Activated CD4-positive, alpha-beta T cell treated with anti-CD3 and anti-CD28 coated beads, Interleukin-2, amount 50 U/mL, for 1 hour (primary cell): ENCODE measurements at places on chromosomes 3 and 15.

GRCh38 chr3:116561529-116561928, 116.2 kb upstream of the LSAMP start:
- no peak for DNase-seq

DNA sequence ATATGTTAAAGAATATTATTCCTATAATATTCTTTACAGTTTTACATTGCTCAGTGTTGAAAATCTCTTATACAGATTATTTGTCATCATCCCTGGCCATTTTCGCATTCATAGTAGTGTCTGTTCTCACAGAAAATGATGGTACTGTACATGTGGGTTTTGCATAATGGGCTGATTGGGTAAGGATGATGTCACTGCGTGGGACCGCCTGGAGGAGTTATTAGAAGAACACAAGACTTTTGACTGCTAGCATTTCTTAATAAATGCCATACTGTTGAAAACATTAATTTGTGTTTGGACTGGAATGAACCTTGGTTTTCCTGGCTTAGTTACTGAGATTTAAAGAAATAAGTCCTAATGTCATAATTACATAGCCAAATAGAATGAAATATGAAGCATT, 20.3 kb downstream of the LRCH3 start:
- DNase-seq = no peak

DNA sequence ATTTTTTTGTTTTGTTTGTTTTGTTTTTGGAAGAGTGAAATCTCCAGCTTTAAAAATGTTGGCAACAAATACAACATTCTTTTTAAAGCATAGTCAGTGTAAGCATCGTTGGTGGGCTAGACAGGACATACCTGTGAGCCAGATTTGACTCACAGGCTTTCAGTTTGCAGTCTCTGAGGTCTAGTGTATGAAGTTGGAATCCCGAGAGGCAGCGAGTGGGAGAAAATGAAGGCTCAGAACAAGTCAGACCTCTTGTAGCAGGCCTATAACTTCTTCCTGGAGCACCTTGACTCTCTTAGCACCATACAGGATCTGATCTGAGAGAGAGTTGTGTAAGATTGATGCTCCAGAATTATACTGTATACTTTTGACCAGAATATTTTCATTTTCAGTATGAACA, 60.2 kb downstream of the CNTN4 start:
- no peak for DNase-seq

DNA sequence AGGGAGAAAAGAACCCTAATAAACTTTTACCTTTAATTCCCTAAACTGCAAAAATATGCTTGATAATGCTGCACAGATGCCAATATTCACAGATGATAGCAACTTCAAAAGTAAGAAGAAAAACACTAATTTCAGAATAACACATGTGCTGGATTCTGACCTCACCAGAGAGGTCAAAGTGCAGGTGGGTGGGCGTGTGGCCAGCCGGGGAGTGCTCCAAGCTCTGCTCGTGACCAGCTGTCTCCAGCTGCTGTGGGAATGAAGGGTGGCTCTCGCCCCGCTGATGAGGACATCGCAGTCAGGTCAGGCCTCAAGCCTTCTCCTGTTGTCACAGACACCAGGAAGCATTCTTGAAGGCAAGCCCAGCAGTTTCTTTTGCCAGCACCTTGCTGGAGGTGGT, 57.1 kb downstream of the ADAMTS17 start:
- DNase-seq = no peak

- no peak for DNase-seq
These were observed 51.8 kb upstream of the TPRG1 start for GRCh38 chr3:189119950-189120349.

- no peak for DNase-seq
These were observed 1105.9 kb downstream of the NAALADL2 start for GRCh38 chr3:175965036-175965435.

- DNase-seq = no peak
These were observed 2.4 kb downstream of the CCNDBP1 start for GRCh38 chr15:43187544-43188155.

GRCh38 chr15:68655686-68656437, 77.1 kb downstream of the CORO2B start:
- no peak for DNase-seq

DNA sequence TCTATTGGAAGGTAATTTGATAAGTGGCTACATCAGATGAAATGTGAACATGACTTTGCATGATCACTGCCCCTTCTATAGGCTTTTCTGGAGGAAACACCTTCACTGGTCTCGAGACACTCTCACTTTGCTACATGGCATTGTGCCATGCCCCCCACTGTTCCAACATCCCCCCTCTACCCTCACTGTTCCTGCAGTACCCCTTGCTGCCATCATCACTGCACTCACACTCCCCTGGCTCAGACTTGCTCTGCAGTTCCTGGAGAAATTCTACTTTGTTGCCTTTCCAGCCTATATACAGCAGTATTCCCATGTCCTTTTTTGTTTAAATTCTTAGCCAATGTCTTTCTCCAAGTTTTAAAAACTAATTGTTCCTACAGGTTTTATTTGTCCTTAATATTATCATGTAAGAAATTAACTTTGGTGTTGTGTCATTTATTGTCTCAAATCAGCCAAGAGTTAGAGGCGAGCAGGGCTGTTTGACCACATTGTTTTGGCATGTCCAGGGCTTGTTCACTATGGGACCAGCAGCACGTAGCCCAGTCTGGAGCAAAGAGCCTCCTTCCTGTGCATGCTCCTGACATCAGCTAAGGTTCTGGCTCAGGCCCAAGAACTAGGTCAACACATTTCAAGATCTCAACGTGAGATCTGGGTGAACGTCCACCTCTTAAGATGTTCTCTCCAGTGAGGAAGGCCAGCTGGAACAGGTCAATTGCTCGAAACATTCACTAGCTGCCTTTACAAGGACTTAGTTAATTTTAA, 246.4 kb downstream of the SLC9A9 start:
- no peak for DNase-seq

DNA sequence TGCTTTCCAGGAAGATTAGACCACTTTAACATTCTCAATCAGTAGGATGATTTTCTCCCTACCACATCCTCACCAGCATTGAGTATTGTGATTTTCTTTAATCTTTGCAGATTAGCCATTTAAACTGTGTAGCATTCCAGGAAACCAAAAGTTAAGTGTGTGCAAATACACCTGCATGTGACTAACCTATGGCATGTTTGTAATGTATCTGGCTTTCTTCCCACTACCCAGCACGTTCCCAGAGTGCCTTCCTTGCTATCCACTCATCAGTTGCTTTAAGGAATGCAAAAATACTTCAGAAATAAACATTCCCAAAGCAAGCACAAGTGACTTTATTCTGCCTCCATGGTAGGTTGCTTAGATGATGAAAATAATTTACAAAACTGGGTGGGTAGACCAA, 74.2 kb downstream of the ATG7 start:
- DNase-seq = no peak

DNA sequence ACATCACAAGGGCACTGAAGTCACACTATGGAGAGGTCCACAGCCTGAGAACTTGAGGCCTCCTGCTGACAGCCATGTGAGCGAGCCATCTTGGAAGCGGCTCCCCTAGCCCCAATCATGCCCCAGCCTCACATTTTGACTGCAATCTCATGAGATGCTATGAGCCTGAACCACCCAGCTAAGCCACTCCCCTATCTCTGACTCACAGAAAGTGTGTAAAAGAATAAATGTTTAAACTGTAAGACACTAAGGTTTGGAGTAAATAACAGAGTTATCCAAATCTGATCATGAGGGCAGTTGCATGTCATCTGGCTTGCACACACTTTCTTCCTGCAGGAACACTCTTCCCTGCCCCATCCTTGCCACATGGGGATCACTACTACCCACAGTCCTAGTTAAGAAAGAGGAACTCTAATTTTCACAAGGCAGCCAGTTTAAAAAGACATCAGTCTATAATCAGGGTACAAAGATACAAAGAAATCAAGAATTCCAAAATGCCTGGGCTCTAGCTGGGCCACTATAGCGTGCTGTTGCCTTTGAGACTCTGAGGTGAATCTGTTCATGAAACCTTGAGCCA, 494.2 kb downstream of the FOXP1 start:
- no peak for DNase-seq

GRCh38 chr15:92869263-92869940, 30.7 kb upstream of the CHD2 start:
- DNase-seq = no peak

GRCh38 chr3:71685686-71686085, 39.5 kb downstream of the EIF4E3 start:
- DNase-seq = no peak

GRCh38 chr3:87924485-87924884, 134.3 kb downstream of the CGGBP1 start:
- DNase-seq = no peak

DNA sequence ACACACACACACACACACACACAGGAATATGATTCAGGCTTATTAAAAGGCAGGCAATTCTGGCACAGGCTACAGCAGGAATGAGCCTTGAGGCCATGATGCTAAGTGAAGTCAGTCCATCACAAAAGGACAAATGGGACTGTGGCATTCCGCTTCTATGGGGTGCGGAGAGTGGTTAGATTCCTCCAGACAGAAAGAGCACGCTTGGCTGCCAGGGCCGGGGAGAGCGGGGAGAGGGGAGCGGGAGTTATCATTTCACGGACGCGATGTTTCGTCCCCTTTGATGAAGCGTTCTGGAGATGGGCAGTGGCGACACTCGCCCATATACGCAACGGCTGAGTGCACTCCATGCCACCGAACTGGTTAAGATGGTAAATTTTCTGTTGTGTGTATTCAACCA, 58.5 kb upstream of the FAM174B start:
- no peak for DNase-seq

DNA sequence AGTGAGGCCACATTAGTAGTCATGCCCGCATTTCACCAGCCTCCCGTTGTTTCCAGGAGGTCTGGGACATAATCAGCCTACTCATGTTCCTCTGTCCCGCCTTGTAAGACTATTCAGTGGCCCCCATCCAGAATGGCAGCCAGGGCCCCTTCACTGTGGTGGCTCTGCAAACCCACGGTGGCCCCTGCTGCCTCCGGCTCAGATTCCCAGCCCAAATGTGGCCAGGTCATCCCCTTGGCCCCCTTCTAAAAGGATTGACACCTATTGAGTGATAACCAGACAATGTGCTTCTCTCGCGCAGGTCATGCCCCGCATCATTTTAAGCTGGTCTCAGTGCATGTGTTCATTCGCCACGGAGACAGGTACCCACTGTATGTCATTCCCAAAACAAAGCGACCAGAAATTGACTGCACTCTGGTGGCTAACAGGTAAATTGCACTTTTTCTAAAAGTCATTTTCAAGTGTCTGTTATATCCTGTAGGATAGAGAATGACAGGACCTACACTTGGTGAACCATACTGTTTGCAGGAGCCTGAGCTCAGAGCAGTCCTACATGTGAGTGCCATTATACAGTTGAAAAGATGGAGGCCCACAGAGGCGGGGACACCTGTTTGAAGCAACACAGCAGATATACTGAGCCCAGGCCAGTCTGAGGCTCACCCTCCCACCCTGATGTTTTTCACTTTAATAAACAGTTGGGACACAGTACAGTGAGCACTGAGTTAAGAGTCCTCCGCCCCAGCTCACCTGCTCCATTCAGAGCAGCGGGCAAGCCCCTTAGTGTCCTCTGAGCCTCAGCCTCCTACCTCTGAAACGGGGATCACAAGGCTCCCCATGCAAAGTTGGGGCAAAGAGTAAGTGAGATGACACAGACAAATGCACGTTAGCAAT, 47.7 kb downstream of the PXYLP1 start:
- DNase-seq = no peak

DNA sequence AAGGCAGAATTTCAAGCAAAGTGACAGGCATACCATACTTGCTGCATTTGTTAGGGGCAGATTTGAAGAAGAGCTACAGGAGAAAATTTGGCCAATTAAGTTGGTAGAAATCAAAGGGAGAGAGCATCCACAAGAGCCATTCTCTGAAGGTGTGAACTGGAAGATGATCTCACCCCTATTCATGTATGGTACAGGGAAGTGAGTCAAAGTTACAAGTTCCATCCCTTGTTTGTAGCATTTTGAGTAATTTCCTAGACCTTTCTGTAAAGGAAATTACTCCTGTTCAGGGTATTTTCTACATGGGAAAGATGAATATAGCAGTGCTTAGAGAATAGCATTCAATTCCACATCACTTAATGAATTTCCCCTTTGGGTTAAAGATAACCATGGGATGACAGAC, 28.4 kb downstream of the TTC14 start:
- DNase-seq = no peak

GRCh38 chr15:58517682-58518525, 86.1 kb downstream of the LIPC start:
- DNase-seq = no peak

DNA sequence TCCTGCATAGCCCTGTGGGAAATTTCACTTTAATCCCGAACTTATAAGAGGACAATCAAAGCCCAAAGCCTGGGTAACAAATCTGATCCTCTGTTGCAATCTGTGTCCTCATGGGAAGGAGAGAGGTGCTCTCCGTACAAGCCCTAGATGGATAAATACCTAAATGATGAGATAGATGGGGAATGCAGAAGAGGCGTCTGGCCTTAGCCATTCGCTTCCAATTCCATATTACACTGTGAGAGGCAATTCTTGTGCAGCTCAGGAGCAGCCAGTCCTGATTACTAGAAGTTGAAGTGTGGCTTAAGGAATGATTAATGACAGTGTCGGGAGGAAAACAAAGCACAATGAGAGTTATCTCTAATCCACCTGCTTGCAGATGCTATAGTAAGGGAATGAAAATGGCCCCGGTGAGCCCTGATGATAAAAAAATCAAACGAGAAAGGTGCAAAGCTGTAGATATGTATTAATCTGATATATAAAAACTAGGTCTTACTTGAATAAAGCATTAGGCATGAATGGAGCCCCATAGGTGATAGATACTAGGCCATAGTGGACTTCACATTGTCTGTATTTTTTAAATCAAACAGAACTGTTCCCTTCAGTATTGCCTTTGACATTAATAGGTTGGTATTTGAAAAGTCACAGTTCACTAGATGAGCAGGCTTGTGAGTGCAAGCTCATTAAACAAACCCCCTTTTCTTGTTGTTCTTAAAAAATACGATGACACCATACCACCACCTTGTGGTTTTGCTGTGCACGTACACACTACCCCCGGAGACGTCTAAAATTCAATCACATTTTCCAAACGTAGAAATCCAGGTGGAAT, 54.2 kb upstream of the TMCO5A start:
- DNase-seq = no peak

DNA sequence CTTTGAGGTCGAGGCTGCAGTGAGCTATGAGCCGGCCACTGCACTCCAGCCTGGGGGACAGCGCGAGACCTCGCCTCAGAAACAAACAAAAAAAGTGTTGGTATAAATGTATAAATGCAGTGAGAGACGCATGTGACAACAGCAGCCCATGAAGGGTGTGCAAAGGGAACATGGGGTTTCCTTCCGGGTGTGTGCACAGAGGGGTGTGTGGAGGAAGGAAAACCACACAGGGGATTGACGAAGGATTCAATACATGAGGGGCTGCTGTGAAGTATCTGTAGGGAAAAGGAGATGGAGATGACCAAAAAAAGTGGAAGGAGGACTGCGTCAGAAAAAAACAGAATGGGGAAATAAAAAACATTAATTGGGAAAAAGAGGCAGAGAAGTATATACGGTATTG, 1.1 kb downstream of the MTFMT start:
- DNase-seq = no peak

DNA sequence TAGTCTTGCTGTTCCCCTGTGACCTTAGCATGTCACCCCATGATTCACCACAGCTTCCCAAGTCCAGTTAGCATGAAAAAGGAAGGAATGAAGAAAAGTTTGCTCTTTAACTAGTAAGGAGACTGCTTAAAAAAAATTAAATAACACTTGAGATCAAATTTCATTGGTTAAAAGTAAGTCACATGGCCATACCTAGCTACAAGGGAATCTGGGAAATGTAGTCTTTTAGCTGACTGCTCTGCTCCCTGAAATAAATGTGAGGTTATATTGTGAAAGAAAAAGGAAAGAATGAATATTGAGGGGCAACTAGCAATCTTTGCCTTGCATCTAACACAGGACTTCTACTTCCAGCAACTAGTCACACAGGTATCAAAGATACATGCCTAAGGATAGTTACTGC, 84.7 kb upstream of the LRRN1 start:
- no peak for DNase-seq
